ENCODE measurements at places on chromosomes 12 and 14. TPM values are rescaled to one million over a fixed set of nuclear protein-coding genes. Genes with fewer than 3 reads are reported as not detected.

Gene KLRD1
- total RNA-seq, result under 0.01 TPM

Gene OTX2
- not detected for total RNA-seq

Gene FAR2
- 66.6 TPM for total RNA-seq

Gene DDX55
- total RNA-seq, result 22.7 TPM

Gene DAD1
- 457 TPM for total RNA-seq

Gene C12orf50
- not detected for total RNA-seq

Gene GALNT9
- total RNA-seq, result 0.33 TPM

Gene OR6C70
- not detected for total RNA-seq

Gene CCDC184
- total RNA-seq, result 0.10 TPM

Gene DEPDC4
- 1.7 TPM for total RNA-seq

Gene NPFF
- total RNA-seq, result not detected

Gene REP15
- total RNA-seq, result 6.2 TPM

Gene KLHL28
- 7.8 TPM for total RNA-seq

Gene AQP5
- not detected for total RNA-seq

Gene FLRT2
- 342 TPM for total RNA-seq
